Activated CD4-positive, CD25-positive, alpha-beta regulatory T cell treated with anti-CD3 and anti-CD28 coated beads, Interleukin-2, amount 50 U/mL, for 72 hours (primary cell): ENCODE measurements at places on chromosomes 16 and 17.
A peak's percentile ranks its signal among the peaks of the same experiment; 100 is the strongest.

DNA sequence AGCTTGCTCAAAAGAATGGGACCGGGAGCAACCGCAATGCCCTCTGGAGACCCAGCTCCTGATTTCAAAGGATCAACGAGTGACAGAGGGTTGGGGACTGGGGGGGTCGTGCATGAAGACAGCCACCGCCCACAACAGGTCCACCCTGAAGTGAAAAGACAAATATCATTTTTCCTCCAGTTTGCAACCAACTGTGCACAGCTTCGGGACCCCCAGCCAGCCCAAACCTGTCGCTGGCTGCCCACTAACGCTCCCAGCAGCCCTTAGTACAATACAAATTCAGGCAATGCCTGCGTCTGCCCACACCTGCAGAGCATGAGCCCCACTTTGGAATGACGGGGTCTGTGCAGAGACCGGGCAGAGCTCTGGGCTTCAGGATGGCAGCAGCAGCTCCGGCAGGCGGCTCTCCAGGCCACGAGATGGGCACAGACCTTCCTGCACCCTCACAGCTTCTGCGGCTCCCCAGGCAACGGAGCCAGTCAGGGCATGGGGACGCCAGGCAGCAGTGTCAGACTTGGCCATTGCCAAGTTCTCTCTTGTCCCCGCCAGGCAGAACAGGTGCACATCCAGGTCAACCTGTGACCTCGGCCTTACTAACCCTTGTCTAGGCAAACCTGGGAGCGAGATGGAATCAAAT lies 60.1 kb downstream of the TBC1D16 start:
- DNase-seq, result no peak

DNA sequence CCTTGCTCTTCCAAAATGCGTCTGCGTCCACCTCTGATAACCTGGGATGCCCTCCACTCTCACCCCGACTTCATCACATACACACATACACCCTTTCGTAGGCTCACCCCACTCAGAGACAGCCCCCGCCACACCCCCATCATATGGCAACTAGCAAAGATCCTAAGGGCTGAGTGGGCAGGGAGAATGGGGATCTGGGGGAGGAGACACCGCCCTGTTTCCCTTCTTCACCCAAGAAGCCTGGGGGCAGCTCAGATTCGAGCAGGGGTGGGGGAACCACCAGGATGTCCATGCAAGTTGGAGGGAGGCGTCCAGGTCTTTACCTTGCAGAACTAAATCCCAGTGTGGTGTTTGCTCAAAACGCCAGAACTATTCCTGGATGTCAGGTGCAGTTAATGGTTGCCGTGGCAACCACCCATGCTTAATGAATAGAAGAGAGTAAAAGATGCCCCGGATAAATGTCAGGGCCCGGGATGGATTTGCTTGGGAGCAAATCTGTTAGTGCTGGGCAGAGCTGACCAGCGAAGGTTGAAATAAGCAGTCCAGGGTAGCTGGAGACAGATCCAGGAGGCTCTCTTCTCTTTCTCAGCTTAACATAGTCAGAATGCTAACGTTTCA lies 72.8 kb downstream of the CACNG3 start:
- DNase-seq, result no peak

GRCh38 chr17:50949989-50950877 lies 84.1 kb upstream of the TOB1 start:
- peak; percentile 60 for DNase-seq

- DNase-seq, result no peak
These were observed 107.1 kb upstream of the PLCG2 start for GRCh38 chr16:81671738-81672597.

- no peak for DNase-seq
These were observed 5.1 kb upstream of the KLHL36 start for GRCh38 chr16:84643180-84643583.

DNA sequence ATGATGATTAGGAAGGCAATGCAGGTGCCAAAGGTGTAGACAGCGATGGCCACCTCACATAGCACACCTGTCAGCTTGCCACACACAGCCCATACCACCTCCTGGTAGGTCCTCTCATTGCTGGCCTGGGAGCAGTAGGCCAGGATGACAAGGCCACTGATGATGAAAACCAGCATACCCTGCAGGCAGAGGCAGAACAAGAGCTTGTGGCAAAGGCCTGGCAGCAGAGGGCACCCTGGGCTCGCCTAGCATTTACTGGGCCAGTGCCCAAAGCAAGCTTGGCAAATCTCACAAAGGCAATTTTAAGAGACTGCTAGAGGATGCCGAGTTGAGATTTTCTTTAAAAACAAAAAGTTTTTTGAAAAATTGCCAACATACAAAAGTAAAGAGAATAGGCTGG lies 5.9 kb downstream of the SLC38A7 start:
- no peak for DNase-seq

DNA sequence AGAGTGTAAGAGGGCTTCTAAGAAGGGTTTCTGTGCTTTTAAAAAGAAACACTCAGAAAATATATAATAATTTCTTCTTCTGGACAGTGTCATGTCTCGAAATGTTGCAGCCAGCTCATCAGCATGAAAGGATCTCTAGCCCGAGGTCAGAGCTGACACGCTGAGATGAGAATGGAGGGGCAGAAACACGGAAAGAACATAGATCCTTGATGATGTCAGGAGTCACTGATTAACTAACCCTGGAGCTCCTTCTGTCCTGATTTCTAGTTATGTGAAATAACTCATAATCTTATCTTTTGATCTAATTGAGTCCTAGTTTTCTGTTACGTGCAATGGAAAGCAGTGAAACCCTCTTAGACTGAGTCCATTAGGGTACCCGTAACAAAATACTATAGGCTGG lies 10.3 kb upstream of the TOX3 start:
- no peak for DNase-seq

DNA sequence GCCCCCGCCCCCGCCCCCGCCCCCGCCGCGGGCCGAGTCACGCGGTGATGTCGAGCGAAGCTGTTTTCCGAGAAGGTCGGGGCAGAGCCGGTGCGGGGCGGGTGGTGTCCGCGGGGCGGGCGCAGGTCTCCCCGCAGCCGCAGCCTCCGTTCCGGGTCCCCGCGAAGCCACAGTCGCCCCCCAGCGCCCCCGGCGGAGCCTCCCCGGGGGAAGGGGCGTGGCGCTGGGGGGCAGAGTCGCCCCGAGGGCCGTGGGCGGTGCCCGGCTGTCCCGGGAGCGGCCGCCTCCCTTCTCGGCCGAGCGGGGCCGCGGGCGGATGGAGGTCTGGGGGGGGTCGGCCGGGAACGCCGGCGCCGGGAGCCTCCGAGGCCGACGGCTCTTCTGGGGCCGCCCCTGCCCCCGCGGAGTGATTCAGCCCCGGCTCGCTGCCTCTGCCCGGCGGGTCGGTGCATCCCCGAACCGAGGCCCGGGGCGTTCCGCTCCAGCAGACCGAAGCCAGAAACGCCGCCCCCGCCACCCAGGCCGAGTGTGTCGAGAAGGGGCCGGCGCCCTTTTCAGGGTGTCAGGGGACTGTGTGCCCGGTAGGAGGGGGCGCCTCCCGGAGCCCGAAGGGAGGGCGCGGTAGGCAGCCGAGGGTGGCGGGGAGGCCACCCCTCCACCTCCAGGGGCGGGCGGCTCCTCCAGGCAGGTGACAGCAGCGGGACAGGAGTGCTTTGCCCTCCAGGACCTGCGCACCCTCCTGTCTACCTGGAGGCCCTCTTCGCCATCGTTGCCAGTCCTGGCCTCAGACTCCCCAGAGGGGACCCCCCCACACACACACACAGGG lies 1.7 kb downstream of the METRNL start:
- DNase-seq, result peak; percentile 55

DNA sequence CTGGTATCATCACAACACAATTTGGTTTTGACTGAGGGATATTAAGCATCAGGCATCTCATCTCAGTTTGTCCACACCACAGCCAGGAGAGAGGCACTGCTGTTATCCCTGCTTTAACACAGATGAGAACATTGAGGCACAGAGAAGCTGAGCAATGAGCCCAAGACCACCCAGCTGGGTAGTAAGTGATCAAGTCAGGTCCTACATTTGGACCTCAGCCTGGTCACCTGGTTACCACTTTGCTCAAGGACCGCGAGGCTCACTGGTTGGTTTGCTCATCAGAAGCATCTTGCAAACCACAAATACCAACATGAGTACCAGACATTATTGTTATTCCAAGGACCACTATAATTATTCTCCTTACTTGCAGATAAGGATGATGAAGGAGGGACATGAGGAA lies 245.5 kb downstream of the CBLN1 start:
- DNase-seq, result no peak

DNA sequence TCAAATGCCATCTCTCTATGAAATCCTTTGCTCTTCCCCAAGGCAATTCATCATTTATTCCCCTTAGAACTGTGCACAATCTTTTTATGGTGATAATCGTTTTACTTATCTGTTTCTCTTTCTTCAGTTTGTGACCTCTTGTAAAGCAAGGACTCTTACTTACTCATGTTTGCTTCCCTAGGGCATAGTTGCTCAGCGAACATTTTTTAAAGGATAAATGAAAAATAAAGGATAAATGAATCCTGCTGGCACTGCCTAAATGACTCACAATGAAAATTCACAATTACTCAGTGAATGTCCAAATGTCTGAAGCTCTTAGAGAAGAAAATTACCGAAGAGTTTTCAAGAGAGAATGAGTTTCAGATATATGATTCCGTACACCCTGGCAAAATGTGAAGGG lies 671.7 kb downstream of the CDH11 start:
- no peak for DNase-seq
